ENCODE measurements at places on chromosomes 1 and 21.
A peak's percentile ranks its signal among the peaks of the same experiment; 100 is the strongest.

GRCh38 chr1:61221642-61222041, 139.3 kb downstream of the NFIA start:
- DNase-seq = no peak

DNA sequence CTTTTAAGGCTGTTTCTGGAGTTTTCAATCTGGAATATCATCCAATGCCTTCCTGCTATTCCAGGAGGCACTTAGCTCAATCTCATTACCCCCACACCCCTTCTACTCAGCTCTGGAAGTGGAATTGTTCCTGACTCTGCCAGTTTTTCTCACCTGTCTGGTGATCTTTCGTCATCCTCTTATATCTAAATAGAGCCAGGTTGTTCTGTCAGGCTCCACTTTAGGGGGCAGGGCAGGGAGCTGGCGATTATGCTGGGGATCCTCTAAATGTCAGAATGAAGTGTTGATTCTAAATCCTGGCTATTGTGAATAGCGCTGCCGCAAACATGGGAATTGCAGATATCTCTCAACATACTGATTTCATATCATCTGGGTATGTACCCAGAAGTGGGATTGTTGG, 63.6 kb upstream of the ETV3 start:
- DNase-seq = no peak

DNA sequence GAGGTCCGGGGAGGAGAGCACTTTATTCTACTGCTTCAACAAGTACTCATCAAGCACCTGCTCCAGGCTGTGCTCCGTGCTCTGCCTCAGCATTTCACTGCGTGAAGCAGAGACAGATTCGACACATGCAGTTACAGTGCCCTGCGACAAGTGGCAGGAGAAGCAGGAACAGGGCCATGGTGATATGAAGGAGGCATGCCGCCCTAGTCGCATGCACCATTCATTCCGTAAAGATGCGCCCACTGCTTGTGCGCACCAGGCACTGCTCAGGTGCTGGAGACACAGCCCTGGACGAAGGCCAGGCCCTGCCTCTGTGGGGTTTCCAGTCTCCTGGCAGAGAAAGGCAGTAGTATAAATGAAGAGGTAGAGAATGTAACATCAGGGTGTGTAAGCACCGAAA, 206.6 kb downstream of the HIVEP3 start:
- no peak for DNase-seq

DNA sequence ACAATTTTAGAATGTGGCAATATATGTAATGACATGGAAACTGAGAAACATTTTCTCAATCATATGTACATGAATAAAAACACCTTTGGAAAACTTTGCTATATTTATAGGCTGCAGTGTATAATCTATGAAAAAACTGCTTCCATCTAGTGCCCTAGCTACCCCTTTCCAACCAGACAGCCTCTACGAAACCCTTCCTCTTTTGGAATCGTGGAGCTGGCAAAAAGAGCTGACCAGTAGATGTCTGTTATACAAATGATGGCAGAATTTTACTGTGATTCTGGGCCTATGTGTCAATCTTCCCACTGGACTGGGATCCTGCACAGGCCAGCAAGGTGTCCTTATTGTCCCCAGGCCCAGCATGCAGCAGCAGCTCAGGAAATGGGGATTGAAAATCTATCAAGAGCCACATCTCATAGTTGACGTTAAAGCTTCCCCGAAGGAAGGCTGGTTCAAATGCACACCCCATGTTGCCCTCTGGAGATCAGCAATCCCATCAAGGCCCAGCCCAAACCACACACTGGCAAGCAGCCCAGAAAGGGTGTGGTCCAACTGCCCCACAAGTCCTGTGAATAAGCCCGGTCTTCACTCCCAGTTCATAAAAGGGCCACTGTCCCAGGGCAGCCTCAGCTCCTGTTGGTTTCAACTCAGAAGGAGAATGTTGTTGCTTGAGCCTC, 8.8 kb upstream of the FAM20B start:
- DNase-seq = peak; percentile 60

- DNase-seq = peak; percentile 89
These were observed at the start of gene DISC1 for GRCh38 chr1:231626535-231626950. DISC1 (plus strand) TSS chr1:231626790; CDS start chr1:231626868, 78 bp downstream.

GRCh38 chr21:35249636-35250035, 200.5 kb upstream of the RUNX1 start:
- no peak for DNase-seq

DNA sequence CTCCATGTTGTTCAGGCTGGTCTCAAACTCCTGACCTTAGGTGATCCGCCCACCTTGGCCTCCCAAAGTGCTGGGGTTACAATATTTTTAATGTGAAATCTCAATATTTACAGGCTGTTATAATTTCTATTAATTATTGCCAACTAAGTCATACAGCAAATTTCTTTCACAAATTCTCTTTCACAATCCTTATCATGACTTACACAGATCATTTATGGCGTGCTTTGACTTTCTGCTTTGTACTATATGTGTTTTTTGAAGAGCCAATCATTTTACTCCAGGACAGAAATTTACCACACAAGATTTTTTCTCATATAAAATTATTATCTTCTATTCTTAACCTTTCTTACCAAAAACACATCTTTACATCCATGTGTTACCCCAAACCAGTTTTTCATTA, 1729.9 kb downstream of the NCAM2 start:
- no peak for DNase-seq

DNA sequence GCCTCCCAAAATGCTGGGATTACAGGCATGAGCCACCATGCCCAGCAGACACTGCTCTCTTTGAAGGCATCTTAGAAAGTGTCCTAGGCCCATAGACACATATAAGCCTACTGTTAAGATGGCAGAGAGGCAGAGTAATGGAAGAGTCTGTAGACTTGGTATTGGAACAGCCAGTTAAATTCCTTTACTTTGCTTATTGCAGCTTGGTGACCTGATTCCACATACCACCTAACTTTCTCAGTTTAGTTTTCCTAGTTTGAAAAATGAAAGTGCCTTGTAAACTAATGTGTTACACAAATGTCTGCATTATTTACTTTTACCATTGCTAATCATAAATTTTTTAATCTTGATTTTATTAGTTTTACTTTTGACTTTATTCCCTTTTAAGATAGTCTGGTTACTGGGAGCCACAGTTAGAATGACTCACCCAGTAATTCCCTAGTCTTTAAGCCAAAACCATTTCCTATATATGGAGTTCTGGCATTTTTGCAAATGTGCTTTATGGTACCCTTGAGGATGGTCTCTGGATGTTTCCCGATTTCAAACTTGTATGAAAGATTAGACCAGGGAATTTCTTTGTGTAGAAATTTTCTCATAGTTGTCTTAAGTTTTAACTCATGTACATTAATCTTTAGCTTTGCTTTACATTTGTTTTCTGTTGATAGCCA, 6.4 kb downstream of the SMAP2 start:
- DNase-seq = no peak

DNA sequence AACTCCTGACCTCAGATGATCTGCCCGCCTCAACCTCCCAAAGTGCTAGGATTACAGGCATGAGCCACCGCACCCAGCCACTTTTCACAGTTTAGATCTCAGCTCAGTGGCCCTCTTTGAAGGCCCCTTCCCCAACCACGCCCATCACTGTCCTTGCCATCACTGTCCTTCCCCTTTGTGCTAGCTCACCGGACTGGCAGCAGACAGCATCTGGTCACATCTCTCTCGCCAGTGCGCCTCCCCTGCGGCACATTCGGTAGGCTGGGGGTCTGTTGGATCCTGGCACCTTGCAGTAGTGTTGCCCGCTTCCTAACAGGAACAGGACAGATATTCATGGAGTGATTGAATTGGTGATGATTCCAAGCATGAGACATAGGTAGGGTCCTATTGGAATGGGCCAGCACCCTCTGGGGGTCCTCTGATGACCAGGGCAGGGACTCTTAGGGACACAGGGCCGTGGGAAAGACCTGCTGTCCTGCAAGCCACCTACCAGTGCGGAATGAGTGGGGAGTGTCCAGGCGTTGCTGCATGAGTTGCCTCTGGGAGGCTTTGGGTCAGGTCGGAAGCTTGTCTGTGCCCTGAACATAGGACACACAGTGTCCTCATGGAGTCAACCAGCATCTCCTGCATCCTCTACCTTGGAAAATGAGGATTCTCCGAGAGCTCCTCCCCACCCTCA, 178.8 kb upstream of the VAMP3 start:
- no peak for DNase-seq

GRCh38 chr1:17516303-17517214, 22.9 kb upstream of the ARHGEF10L start:
- no peak for DNase-seq

GRCh38 chr1:225556694-225557093, 96.2 kb downstream of the ENAH start:
- DNase-seq = no peak

DNA sequence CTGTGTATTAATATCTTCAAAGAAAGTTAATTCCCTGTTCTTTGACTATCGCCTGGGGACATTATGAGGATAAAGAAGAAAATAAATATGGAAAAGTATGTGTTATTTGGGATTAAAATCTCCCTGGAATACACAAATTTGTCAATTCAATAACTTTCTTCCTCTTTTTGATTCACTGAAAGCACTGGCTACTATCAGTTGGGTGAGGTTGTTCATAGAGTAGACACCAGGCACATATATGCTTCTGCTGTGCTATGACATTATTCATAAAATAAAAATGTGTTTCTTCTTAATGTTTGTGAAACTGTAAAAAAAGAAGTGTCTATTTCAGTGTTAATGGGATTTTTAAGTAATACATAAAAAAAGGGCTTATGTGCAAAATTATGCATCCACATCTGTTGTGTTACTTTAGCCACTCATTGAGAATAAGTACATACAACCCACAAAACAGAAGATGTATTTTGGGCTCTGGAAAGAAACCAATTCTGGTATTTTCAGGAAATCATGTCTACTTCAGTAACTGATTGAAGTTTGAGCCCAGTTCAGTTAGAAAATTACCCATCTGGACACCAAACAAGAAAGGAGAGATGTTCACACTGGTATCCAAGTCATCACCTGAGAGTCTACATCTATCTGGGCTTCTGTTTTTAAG, 169.4 kb downstream of the GABPA start:
- DNase-seq = no peak

DNA sequence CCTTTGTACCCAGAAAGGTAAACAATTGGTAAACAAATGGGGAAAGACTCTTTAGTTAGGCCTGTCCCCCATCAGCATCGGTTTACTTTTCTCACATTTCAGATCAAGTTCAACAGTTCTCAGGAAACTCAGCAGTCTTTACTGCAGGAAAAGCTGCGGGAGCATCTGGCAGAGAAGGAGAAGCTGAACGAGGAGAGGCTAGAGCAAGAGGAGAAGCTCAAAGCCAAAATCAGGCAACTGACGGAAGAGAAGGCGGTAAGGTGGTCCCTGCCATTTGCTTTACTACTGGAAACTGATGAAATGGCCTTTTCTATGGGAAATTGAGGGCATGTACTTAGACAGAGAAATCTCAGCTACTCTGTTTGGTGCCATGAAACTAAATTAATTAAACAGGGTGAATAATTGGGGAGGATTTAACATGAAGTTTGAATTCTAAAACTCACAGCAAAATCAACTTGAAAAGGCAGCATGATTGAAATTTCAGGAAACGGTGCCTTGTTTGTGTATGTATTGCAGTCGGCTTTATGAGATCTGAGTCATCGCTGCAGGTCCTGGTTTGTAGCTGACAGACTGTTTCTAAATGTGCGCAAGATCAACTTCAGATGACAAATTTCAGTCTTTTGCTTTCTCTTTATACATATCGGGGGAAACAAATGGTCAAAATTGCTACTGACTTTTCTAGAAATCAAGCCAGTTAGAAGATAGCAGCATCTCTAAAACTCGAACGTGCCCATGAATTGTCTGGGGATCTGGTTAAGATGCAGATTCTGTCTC, 67.9 kb upstream of the EFHD2 start:
- DNase-seq = no peak

GRCh38 chr1:74065081-74065480, 132.9 kb downstream of the LRRIQ3 start:
- no peak for DNase-seq

DNA sequence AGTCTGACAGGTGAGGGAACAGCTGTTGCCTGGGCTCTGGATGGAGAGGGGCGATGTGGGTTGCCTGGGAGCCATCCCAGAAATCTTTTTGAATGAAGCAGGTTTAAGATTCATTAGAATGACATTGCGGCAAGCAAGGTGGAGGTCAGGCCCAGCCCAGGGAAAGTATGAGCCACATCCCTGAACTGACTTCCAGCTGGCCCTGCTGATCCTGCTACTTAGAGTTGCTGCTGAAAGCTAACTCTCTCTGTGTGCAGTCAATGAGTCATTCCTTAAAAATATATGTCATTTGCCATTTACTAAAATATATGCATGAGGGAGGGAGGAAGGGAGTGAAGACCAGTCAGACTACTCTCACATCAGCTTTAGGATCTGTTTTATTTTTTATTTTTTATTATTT, 54.3 kb upstream of the RAB3GAP2 start:
- no peak for DNase-seq

DNA sequence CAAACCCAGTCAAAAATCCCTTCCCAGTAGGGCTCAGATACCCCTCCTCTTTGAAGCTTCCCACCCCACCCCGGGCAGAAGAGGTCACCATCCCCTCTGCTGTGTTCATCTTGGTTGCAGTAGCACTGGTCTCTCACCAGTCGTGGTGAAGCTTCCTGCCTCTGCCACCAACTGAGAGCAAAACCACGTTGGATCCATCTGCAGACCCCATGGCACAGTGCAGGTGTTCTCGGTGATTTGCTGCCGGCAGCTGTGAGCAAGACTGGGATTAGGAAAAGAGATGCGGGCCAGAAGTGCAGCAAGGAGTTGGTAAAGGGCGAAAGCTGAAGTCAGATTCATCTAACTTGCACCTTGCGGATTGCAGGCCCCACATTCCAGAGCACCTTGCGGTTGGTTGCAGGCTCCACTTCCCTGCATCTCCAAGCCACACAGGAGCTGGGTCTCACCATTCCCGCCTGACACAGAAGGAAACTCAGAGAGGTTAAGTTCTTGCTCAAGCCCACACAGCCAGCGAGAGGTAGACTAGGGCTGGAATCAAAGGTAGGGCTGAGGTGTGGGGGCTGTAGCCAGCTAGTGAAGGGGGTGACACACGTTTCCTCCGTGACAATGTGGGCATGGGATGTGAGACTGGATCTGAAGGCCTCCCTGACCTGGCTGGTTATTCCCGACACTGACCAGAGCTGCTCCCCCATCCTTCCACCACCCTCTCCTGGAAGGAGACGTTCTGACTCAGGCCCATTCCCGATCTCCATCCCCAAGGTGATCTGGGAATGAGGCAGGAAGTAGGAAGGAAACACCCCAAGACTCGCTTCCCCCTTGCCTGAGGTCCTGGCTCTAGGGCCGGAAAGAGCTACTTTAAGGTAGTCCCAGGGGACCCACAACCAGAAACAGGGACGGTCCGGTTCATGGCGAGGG, 3.3 kb upstream of the FAM110D start:
- peak; percentile 3 for DNase-seq

DNA sequence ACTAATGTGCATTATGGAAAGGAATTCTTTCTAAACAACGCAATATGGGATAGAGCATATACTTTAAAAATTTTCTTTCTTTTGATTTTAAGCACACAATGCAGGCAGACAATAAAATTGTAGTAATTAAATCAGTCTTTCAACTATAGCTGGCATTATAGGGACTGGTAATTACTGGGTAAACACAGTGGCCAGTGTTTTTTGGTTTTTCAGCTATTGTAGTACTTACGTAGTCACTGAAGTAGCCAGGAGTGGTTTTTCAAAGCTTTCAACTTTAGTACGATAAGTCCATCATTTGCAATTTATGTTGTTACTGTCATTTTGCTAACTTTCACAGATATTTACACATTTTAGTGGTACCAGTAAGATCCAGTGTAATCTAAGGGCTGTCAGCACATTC, 50.6 kb downstream of the RAB3GAP2 start:
- no peak for DNase-seq

Data from HEK293T (cell line).